ENCODE measurements at places on chromosomes 2 and 18.

DNA sequence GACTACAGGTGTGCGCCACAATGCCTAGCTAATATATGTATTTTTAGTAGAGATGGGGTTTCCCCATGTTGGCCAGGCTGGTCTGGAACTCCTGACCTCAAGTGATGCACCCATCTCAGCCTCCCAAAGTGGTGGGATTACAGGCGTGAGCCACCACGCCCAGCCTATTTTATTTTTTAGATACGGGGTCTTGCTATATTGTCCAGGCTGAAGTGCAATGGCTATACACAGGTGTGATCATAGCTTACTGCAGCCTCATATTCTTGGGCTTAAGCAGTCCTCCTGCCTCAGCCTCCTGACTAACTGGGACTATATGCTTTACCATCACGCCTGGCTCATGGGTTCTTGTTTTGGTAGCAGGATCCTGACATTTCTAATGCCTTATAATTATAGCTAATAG, 42.4 kb downstream of the BIRC6 start:
- no peak for DNase-seq

- peak; percentile 54 for DNase-seq
Measured at GRCh38 chr2:115161081-115161770, 718.8 kb downstream of the DPP10 start.

DNA sequence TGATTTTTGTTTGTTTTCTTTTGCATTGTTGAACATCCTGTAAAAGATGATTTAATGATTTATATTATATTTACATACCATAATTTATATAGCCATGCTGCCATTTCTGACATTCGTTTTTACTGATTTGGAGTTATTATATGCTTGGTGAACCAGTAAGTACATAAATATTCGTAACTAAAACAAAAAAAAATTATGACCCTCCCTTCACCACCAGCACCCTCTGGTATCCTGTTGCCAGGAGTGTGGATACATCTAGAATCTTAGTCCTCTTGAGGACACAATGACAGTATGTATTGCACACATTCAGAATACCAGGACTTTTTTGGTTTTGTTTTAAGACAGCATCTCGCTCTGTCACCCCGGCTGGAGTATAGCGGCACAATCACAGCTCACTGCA, 43.9 kb upstream of the B3GNT7 start:
- no peak for DNase-seq

- no peak for DNase-seq
Measured at GRCh38 chr2:43842866-43843226, 4.1 kb downstream of the ABCG8 start.

GRCh38 chr18:31680831-31681568, 3.4 kb downstream of the B4GALT6 start:
- DNase-seq: no peak

DNA sequence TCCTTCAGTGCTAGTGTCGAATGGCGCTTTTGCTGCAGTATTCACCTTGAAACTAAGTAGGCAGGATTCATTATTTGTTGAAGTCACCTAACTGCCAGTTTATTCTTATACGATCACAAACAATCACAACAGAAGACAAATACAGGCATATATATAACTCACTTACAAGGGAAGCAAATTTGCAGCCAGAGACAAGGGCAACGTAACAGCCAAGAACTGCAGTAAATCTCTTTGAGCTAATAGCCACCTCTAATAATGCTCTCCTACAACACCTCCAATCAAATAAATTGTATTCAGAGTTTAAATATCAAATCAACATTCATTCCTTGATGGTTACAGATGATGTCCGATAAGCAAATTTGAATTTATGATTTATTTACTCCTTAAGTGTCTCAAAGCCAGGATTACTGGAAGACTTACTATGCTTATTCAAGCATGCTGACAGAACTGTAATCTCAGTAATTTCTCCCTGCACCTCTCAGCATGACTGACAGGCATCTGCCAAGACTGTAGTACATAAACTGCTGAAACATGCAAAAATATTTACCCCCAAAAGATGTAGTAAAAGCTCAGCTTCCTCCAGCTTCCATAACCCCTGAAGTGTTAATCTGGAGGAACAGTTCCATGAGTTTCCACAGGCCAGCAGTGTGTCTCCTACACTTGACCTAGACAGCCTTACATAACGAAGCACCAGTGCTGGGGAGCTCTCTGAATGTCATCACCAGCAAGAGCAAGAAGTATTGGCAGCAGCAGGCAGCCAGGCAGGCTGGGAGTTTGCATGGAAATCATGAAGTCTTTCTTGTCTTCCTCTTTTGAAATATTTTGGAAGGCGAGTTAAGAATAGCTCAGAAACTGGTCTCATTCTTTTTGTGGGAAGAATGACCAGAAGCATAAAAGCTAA, 20.9 kb upstream of the SCN1A start:
- no peak for DNase-seq

DNA sequence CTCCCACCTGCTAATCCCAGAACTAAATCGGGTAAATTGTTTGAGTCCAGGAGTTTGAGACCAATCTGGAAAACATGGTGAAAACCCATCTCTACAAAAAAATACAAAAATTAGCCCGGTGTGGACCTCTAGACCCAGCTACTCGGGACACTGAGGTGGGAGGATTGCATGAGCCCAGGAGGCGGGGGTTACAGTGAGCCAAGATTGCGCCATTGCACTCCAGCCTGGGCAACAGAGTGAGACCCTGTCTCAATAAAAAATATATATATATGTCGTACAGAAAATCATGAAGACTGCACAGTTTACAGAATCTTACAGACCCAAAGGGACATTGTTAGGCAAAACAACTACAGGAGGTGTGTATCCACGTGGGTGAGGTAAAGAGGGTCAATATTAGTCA, 4.0 kb upstream of the DPY30 start:
- DNase-seq: no peak

- DNase-seq: no peak
Measured at GRCh38 chr2:113361051-113361450, 76.4 kb upstream of the ZNG1B start.

DNA sequence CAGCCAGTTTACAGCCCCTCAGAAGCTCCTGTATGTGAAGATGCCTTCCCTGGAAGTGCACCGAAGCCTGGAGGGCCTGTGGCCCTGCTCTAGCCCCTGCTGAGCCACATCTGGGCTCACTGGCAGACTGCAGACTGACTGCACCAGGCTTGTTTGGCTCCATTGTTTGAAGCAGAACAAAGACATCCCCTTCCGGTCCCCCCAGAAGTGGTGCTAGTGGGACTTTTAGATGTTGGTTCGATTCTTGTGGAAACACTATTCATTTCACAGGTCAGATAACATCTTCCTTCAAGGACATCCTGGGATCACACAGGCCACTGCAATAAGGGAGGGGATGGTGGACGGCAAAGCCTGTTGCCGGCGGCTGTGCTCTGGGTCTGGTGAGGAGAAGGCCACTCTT, 57.8 kb upstream of the CBLN2 start:
- no peak for DNase-seq

GRCh38 chr2:217756375-217757107, 246.3 kb downstream of the TNS1 start:
- DNase-seq: peak; percentile 67

DNA sequence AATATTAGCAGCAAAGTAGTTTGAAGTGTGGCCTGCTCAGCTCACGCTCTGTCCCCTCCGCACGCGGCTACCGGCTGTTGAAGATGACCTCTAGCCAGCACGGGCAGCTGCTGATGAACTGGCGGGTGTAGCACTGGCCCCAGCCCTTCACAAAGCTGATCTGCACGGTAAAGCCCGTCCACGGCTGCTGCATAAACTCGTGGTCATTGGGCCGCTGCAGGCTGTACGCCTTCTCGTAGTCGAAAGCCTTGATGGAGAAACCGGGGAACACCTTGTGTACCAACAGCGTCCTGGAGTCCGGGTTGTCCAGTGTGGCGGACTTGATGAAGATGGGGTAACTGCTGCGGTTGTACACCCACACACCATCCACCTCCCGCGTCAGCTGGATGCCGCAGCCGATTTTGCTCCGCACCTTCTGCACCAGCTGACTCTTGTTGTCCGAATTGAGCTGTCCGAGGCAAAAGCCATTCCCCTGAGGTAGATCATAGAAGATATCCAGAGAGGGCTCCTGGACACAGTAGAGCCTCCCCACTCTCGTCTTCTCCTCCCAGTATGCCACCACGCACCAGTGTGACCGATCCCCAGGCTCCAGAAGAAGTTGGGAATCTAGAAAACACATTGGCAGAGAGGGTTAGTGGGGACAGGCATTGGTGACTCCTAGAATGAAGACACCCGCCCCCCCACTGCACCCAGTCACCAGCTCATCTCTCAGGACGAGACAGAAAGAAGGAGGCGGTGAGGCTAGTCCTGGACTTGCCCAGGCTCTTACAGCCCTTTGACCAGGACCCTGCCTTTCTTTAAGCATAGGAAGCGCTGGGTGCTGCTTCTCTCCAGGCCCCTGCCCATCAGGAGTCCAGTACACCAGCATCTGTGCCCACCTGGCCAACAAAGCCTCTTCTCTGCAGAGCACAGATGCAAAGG, 29.2 kb downstream of the SMAD7 start:
- DNase-seq: no peak

Data from right lung (tissue), 10 donors.